ENCODE measurements at places on chromosomes 1 and 21. TPM values are rescaled to one million over a fixed set of nuclear protein-coding genes. Genes with fewer than 3 reads are reported as not detected.

- no peak for DNase-seq
Measured at GRCh38 chr21:33063907-33064622, 5.9 kb upstream of the OLIG1 start.

DNA sequence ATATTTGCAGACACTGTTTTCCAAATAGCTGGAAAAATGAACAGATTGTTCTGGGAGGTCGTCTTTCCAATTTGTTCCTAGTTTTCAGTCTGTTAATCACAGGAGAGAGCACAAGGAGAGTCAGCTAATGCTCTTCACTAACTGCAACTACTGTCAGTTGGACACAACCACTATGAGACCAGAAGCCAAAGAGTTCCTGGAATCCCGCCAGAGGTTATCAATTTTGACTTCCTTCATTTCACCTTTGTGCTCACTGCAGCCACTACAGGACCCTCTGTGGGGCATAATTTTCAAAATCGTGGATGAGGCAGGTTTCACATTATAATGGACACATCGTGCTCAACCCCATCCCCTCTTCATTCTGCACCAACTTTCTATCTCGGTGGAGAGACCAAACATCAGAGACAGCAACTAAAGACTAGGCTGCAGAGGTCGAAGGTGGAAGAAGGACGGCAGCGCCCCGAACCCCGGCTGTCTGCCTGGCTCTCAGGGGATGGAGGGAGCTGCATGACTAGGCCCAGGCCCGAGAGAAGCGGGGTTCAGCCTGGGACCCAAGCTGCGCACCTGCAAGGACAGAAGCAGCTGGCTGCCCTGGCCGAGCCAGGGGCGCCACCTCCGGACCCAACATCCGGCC lies 602 bp downstream of the KIAA0319L start:
- no peak for DNase-seq

- no peak for DNase-seq
Measured at GRCh38 chr1:9278585-9279153, 14.0 kb upstream of the SPSB1 start.

MFAP2 gene
- 4.2 TPM for total RNA-seq

LGALS8 gene
- total RNA-seq, result 58.8 TPM

MYOM3 gene
- total RNA-seq, result 0.30 TPM

GRCh38 chr1:79043506-79043905 lies 37.0 kb upstream of the ADGRL4 start:
- no peak for DNase-seq
